ENCODE measurements at places on chromosomes 16 and 17. TPM values are rescaled to one million over a fixed set of nuclear protein-coding genes. Genes with fewer than 3 reads are reported as not detected.

The SLC5A2 gene
- not detected for total RNA-seq

The KRTAP3-2 gene
- total RNA-seq = not detected

The OR3A3 gene
- not detected for total RNA-seq

The KRT24 gene
- not detected for total RNA-seq

The HSD17B1 gene
- total RNA-seq = 1.0 TPM

The SRL gene
- total RNA-seq = 0.14 TPM

The EPOP gene
- total RNA-seq = 2.9 TPM

The KCNH4 gene
- total RNA-seq = 0.11 TPM

The CRYM gene
- total RNA-seq = not detected

The CPHXL2 gene
- not detected for total RNA-seq

The STX4 gene
- 60.7 TPM for total RNA-seq

The ANKFN1 gene
- total RNA-seq = not detected

The PMFBP1 gene
- total RNA-seq = 0.42 TPM

The SMIM5 gene
- total RNA-seq = not detected

The PDILT gene
- not detected for total RNA-seq

The TSPAN10 gene
- 0.91 TPM for total RNA-seq

The GPRC5B gene
- 42.3 TPM for total RNA-seq

The TMC8 gene
- total RNA-seq = 1.3 TPM

The ORC6 gene
- 34.9 TPM for total RNA-seq

The AURKB gene
- total RNA-seq = 104 TPM

Measured in endothelial cell of umbilical vein (primary cell).